Stimulated activated memory B cell treated with anti-CD40 and anti-IgM and Interleukin-4, amounts not matched to agents 10 μg/mL and 1 μg/mL and 100 μg/mL, for 72 hours (primary cell): ENCODE measurements at places on chromosomes 7 and 10.
A peak's percentile ranks its signal among the peaks of the same experiment; 100 is the strongest.

DNA sequence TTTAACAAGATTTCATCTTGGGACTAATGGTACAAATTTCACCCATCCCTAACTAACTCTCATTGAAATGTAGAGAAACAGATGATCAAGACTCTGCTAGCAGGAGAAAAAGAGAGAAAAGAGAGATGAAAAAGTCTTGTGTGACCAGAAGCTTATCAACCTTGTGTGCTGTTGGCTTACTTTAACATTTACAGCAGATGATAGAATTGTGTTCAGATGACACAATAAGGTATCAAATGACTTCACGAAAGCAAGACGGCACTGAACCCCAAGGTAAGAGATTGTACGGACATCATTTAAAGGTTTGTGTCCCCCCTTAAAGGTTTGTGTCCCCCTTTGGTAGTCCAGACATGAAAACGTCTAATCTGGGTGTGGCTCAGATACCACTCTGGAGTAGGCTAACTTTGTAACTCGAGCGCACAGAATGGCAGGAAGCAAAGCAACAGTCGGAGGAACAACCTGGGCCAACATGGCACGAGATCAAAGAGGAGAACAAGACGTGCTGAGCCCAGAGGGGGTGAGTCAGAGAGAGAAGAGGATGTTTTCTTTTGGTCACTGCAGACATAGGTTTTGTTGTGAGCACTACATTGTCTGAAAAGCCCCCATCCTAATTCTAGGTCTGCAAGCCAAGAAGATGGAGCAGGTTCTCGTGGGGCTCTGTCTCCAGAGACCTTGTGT is 10.4 kb upstream of the LMBR1 start:
- no peak for ATAC-seq

DNA sequence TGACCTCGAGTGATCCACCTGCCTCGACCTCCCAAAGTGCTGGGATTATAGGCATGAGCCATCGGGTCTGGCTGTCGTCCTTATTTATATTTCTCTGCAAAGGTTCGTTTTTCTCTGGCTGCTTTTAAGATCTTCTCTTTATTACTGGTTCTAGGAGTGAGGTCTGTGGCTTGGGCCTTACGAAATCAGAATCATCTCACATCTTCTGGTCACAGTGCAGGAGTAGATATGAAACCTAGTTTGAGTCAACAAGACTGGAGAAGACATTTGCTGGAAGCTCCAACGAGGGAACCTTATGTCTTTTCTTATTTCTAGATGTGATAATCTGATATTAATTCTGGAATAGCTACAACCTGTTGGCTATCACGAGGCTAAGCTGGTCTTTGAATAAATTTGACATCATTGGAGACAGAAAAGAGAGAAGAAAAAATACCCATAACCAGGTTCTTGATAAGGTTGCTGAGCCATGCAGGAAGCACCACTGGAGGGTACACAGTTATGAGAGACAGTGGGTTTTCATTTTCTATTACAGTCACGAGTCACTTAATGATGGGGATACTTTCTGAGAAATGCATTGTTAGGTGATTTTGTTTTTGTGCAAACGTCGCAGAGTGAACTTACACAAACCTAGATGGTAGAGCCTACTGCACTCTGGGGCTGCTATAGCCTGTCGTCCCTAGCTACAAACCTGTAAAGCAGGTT is 25.6 kb upstream of the IL15RA start:
- no peak for ATAC-seq

- ATAC-seq = no peak
Observed at GRCh38 chr7:112105584-112106530, 100.3 kb downstream of the DOCK4 start.

DNA sequence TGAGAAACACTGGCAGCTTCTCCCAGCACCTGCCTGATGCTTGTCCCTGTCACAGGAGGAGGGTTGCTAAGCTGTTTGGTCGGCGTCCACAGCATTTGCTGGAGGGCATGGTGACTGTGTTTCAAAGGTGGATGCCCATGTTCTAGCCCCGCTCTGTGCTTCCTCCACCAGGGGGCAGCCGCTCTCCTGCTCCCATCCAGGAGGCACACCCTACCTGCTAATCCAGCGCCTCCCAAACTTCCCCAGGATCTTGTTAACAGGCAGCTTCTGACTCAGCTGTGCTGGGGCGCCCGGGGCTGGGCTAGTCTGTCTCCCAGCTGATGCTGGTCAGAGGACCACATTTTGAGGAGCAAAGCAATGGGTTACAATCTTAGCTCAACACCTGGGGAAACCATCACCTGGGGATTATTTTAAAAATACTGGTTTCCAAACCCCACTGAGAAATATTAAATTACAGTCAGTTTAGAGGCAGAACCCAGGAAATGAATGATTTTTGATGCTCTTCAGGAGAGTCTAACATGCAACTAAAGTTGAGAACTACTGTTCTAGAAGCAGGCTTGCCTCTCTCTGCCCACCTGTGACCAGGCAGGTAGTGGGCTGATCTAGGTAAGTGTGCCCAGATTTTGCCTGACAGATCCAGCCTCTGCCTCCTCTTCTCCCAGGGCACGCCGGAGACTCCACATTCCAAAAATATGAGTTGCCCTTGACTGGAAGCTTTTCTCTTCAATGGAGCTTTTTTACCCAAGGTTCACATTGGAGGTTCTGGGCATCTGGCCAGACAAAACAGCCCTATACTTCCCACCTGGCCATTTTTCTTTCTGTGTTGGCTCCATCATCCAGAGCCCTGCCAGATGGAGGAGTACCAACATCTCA is 92.7 kb upstream of the GPR26 start:
- peak; percentile 50 for ATAC-seq

GRCh38 chr10:124150189-124150806 is 56.9 kb upstream of the CHST15 start:
- ATAC-seq = no peak

GRCh38 chr10:1785835-1786234 is 48.5 kb upstream of the ADARB2 start:
- ATAC-seq = no peak

DNA sequence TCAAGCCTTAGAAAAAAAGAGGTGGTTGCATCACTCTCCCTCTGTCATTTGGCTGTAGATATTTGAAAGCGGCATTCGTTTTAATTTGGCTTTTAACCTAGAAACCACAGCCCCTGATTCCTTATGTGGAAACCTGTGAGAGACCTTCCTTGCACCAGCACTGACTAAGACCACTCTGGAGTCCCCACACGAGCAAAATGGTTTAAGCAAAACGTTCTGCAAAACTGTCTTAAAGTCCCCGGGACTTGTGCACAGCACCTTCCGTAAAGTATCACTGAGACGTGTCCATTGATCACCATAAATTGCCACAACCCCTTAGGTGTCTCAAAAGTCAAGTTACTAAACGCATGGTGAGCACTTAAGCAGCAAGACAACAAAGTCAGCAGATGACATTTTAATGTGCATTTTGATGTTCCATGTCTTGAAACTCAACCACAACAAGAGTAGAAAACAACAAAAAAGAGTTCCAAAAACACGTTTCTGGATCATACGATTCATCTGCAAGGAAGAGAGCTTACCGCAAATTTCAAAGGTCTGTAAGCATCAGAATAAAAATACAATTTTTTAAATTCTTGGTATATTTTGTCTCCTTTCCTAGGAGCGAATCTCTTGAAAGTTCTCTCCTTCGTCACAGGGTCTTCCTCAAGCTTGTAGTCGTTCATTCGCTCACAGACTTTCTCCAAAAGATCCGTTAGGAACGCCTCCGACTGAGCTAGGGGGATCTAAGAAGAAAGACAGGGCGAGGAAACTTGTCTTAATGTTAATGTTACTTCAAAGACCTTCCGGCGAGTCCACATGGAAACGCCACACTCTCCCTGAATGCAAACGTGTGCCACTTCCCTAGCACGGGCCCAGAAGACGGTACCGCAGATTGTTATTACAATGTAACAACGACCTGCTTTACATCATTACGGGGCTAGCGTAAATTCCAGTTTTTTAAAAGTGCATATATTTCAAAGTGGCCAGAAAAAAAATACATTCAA is 37.7 kb downstream of the CNPY1 start:
- no peak for ATAC-seq

GRCh38 chr7:126689037-126689436 is 563.7 kb downstream of the GRM8 start:
- no peak for ATAC-seq

- no peak for ATAC-seq
Observed at GRCh38 chr7:13078105-13078504, 390.7 kb downstream of the ARL4A start.

GRCh38 chr10:79375321-79376077 is 28.2 kb downstream of the PPIF start:
- ATAC-seq = no peak

DNA sequence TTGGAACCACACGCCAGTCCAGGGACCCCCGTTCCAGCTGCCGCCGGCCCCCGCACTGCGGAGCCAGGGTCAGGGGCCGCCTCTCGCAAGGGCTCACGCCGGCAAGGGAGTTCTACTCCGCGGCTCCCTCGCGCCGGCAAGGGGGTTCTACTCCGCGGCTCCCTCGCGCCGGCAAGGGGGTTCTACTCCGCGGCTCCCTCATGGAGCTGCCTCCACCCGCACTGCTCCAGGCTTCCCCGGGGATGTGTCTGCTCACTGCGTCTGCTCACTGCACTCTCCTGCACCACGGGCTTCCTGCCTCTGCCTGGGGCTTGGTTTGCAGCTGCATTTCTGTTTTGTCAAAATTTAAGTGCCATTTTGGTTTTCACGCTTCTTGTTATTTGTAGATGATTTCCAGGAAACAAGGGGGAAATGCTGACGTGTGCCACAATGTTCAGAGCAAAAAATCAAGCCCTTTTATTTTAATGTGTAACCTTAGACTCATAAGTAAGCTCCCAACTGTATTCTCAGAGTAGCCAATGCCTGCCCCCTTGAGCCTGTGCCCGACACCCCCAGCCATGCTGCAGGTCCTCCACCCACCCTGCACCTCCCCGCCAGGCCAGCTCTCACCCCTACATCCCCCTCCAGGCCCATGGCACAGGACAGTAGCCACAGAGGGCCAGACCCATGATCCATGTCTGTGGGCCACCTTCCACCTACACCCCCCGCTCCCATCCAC is 246.2 kb downstream of the MAD1L1 start:
- no peak for ATAC-seq

DNA sequence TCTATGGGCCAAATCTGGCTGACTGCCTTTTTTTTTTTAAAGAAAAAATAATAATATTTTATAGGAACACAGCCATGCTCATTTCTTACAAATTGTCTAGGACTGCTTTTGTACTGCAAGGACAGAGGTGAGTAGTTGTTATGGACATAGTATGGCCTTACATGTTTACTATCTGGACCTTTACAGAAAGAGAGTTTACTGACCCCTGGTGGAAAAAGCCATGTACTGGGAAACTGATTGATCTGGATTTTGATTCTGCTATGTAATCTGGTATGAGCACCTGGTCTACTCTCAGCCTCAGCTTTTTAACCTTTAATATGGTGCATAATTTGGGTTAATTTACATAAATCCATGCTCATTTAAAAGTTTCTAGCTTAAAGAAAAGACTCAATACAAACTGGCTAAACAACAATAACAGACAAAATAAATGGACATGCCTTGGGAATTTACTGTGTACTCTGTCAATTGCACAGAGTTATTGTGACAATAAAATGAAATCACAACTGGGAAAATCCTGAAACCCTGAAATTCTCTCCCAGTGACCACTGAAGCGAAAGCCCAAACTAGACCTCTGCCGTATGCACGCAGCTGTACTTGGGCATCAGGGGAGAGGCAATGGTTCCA is 260.7 kb downstream of the BMPER start:
- ATAC-seq = no peak

DNA sequence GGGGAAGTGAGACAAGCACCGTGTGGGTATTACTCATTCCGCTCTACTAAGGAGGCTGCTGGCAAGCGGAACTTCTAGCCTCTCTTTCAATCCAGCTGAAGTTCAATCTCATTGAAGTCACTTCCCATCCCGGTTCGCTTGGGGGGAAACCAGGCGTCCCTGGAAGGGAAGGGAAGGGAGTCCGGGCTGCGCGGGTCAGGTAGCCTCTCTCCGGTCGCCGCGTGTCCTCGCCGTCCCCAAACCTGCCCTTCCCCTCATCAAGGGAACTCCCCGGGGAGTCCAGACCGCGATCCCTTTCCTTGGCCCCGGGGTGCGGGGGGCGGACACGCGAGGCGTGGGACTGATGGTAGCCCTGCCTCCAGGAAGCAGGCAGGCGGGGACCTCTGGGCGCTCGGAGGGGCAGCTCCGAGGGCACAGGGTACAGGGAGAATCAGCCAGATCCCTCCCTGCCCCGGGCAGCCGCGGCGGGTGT is 598 bp upstream of the ZEB1 start:
- ATAC-seq = peak; percentile 89

GRCh38 chr7:100049441-100050291 is at the start of gene ZSCAN21:
Gene ZSCAN21 (plus strand): TSS chr7:100049774. CDS start chr7:100057007, 7,233 bp downstream.
- peak; percentile 97 for ATAC-seq

DNA sequence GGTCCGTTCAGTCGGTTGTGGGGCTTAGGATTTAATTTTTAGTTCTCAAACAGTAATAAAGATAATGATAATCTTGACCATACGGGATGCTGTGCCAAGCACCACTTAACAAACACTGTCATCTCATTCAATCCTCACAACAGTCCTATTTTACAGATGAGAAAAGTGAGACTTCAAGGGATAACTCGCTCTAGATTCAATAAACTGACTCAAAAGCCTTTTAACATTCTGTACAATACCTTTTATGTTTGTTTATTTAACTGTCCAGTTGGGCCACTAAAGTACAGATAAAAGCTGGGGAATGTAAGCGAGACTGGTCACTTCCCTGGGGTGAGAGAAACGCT is 437 bp upstream of the CFAP69 start:
- no peak for ATAC-seq

- ATAC-seq = no peak
Observed at GRCh38 chr10:104447331-104447730, 93.7 kb downstream of the CFAP58 start.

DNA sequence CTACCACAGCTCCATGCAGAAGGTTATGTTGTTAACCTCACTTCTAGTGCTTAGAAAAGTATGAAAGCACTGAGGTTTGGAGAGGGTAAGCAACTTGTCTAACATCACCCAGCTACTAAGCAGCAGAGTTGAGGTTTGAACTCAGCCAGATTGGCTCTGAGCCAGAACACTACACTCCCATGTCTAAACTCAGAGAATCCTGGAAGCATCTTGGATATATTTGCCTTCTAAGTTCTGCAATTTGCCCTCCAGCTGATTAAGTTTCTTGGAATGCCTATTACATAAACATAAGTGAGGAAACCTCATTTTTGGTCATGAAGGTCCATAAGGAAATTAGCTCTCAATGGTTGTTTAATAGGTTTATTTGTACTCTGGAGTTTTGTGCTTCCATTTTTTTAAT is 78.1 kb upstream of the PHYHIPL start:
- no peak for ATAC-seq

GRCh38 chr10:72254813-72255568 is 18.7 kb upstream of the DDIT4 start:
- peak; percentile 21 for ATAC-seq

GRCh38 chr10:50514995-50515394 is 108.8 kb downstream of the SGMS1 start:
- ATAC-seq = no peak

- no peak for ATAC-seq
Observed at GRCh38 chr7:136399385-136399784, 422.2 kb upstream of the MTPN start.

- ATAC-seq = no peak
Observed at GRCh38 chr7:43570688-43571365, 12.1 kb upstream of the STK17A start.

GRCh38 chr10:84160663-84161362 is 12.8 kb upstream of the GPR15LG start:
- no peak for ATAC-seq
